ENCODE measurements at places on chromosomes 16 and 17.

DNA sequence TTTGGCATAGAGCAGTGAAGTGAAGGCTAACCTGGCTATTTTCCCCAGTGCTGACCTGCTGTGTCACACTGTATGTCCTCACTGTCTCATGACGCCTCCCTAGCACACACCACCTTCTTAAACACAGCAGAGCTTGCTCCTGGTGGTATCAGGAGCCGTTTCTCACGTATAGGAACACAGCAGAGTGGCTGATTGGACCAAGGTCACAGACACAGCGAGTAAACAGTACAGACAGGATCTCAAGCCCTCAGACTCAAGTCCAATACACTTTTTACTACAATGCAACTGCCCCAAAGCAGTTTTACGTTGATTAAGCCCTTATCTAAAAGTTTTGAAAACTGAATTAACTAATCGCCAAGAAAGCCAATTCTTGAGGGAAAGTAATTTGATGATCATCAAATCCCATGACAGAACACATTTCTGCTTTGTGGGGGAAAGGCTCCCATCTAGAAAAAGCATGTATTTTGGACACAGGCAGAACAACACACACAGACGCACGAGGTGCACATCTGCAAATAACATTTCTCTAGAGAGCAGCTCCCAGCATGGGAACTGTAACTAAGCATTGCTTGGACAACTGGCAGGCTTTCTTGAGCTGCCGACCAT lies 15.2 kb downstream of the ARHGAP17 start:
- no peak for DNase-seq

GRCh38 chr16:85162478-85163277 lies 50.4 kb upstream of the CIBAR2 start:
- DNase-seq, result no peak

DNA sequence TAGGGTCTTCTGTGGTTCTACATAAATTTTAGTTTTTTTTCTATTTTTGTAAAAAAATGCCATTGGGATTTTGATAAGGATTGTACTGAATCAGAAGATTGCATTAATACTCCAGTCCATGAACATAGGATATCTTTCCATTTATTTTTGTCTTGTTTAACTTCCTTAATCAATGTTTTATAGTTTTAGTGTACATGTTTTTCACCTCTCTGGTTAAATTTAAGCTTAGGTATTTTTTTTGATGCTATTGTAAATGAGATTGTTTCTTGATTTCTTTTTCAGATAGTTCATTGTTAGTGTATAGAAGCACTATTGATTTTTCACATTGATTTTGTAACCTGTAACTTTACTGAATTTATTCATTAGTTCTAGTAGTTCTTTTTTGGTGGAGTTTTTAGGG lies 35.4 kb downstream of the ITGAM start:
- DNase-seq, result no peak

DNA sequence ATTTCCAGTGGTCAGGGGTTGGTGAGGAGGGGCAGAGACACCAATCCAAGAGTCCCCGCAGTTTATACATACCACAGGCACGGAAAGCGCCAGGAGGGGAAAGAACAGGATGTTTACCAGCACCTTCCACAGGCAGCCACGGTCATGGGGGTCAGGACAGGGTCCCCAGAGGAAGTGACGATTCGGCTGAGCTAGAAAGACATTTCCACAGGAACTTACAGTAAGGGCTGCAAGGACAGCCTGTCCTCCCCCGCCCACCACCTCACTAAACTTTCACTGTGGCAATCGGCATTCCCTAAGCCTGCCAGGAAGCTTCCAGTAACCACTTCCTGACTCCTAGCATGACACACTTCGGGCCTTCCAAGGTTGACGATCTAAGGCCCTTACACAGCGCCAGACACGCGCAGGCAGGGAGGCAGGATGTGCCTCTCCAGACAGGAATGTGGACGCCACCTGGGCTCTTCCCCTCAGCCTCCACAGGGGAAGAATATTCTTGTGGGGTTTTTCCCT lies 1.2 kb upstream of the MT2A start:
- DNase-seq, result no peak

DNA sequence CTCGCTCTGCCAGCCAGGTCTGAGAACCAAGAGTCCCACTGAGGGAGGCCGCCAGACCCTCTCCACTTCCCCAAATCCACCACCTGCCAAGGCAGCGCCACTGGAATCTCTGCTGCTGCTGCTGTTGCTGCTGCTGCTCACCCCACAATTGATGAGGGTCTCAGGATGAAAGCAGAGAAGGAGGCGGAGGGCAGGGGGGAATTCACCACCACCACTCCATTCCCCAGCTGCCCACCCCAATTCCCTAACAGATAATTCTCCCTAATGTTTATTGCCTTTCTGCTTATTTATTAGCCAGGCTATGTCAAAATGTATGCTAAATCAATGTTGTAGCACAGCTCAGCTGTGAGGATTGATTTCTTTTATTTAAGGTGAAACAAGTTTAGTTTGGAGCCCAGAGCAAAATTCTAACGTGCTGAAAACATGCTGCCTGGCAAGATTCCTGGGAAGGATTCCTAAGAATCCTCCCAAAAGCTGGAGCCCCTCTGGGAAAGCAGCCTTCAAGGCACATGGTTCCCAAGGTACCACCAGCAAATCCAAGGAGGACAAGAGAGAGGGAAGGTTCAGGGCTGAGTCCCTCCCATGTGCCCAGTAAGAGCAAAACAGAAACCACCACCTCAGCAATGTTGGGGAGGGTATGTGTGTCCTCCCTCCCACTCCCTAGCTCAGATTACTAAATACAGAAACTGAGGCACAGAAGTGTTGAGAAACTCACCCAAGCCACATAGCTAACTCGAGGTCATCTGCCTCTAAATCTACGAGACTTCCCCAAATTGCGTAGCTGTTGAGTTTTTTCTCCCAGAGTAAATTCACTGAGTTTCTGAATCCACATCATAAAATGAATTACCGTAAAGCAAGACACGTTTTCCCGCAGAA lies 12.2 kb upstream of the CDH5 start:
- DNase-seq, result no peak

DNA sequence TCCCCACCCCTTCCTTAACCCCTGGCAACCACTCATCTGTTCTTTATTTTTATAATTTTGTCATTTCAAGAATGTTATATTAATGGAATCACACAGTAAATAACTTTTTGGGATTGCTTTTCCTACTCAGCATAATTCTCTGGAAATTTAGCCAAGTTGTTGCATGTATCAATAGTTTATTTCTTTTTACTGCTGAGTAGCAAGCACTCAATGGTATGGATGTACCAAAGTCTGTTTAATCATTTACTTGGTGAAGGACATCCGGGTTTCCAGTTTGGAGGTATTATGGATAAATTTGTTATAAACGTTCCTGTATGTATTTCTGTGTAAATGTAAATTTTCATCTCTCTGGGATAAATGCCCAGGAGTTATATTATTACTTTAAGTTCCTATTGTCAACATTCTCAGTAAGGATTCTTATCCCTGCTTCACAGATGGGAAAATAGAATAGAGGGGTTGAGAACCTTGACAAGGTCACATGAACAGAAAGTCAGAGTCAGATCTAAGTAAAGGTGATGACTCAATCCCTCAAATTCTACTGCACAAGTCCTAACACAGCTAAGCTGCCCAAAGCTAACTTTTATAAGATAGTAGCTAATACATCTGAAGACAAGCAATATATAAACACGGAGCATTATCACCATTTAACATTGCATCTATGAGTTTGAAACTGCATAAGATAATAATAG lies 62.4 kb upstream of the MTMR4 start:
- DNase-seq, result no peak

DNA sequence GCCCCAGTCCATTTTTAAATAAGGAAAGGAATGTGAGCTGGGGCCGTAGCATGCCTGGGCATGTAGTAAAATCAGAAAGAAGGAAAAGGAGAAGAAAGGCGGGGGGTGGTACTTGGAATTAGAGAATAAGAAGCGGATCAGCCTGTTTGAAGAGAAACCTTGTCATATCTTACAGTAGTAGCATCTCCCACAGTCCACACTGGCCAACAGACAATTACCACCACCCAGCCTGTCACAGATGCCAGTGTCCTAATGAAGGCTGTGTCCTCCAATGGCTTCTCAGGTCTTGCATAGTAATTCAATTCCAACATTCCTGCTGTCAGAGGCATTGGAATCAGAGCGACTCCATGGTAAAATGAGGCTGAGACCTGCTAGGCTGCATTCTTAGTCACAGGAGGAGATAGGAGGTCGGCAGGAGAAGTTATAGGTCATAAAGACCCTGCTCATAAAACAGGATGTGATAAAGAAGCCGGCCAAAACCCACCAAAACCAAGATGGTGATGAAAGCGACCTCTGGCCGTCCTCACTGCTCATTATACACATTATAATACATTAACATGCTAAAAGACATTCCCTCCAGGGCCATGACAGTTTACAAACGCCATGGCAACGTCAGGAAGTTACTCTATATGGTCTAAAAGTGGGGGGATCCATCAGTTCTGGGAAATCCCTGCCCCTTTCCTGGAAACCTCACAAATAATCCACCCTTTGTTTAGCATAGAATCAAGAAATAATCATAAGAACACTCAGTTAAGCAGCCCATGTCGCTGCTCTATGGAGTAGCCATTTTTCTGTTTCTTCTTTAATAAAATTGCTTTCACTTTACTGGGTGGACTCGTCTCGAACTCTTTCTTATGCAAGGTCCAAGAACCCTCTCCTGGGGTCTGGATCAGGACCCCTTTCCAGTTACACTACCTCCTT lies 9.6 kb upstream of the AKAP10 start:
- no peak for DNase-seq

DNA sequence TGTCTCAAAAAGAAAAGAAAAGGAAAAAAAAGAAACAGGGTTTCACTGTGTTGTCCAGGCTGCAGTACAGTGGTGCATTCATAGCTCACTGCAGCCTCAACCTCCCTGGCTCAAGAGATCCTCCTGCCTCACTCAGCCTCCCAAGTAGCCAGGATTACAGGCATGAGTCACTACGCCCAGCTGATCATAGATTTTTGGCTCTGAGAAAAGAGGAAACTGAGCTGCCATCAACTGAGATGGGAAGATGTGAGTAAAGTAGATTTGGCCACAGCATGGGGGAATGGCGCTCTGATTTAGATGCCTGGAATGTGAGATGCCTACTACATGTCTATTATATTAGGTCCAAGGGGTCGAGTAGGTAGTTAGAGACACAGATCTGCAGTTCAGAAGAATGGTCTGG lies 5.9 kb upstream of the NAGS start:
- no peak for DNase-seq

- no peak for DNase-seq
Measured at GRCh38 chr17:40722241-40722640, 18.7 kb upstream of the KRT24 start.

DNA sequence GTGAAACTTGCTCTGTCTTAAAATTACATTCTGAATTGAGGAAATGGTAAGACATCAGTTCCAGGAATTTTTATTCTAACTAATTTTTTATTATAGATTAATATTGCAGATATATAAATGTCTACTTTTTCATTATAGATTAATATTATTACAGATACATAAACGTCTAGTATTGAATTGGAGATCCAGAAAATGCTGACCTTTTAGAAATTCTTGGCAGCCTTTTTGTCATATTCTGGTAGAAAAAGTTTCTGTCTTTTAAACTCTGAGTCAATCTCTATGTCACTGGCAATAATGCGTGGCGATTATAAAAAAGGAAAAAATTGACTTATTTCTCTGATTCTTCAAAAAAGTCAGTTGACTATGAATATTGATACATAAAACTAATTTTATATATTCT lies 8.7 kb downstream of the ERCC4 start:
- DNase-seq, result no peak

- no peak for DNase-seq
Measured at GRCh38 chr17:81206657-81207056, 16.1 kb downstream of the CEP131 start.

DNA sequence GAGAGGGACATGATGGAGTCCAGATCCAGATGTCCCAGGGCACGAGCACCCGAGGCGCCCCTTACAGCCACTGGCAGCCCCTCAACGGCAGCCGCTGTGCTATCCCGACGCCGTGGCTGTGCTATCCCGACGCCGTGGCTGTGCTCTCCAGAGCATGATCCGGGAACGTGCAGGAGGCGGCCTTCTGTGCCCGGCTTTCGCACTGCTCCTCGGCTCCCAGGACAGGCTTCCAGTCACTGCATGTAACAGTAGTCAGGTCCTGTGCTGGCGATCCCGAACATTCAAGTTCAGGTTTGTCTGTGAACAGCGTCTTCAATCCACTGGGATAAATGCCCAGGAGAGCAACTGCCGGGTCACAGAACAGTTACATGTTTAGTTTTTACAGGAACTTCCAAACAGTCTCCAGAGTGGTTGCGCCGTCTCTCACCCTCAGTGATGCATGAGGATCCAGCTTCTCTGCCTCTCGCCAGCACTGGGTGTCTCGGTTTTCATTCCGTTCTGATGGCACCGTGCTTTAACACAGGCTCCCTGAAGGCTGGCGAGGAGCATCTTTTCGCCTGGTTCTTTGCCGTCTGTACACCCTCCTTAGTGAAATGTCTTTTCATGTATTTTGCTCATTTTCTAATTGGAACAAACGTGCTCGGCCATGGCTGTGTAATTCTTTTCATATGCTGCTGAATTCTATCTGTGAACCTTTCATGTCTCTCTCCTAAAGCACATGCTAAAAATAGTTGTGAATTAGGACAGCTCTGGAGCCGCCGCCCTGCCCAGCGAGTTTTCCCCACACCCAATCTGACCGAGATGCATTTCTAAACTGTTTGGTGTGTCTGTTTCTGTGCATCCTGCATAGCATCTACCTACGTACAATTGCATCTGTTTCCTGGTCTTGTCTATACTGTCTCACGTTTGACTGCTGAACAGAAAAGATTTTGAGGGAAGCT lies 72.6 kb upstream of the METRNL start:
- no peak for DNase-seq

DNA sequence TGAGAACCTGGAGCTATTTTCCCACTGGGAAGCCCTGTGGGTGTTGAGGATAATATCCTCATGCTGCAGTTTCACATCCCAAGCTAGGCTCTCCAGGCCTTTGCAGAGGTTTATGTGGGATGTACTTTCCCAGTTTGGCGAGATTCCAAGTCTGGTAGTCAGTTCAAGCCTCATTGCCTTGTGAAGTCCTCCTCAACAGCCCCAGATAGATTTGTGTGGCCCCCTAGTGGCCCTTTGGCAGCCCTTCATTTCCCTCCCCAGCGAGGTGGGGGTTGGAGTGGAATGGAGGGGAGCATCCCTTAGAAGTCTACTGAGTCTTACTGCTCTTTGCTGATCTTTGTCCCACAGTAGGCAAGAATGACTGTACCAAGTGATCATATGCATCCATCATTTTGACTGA lies 137.9 kb downstream of the CDH11 start:
- no peak for DNase-seq

DNA sequence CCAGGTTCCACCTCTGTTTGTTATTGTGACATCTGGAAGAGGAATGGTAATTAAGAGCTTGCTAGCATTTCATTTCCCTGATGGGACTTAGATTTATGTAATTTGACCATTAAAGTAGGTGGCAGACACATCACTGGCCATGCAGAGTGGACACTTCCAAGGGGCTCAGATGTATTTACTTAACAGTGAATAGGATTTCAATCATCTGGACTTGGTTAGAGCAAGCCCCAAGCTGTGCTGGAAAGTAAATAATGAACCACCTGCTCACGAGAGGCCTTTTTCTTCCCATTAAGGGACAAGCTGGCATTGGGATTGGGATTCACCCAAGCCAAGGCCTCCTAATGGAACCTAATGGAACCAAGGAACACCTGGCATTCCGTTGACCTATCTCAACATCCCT lies 395.3 kb downstream of the HS3ST4 start:
- DNase-seq, result no peak

GRCh38 chr17:37743875-37744632 lies 805 bp downstream of the HNF1B start:
- DNase-seq, result no peak

GRCh38 chr16:66682271-66682670 lies 14.3 kb downstream of the CMTM4 start:
- no peak for DNase-seq

- no peak for DNase-seq
Measured at GRCh38 chr17:79945591-79946255, 89.9 kb downstream of the TBC1D16 start.

- no peak for DNase-seq
Measured at GRCh38 chr16:56728980-56729734, 772 bp upstream of the NUP93 start.
